Mucosa of gallbladder (tissue), 1 donor: ENCODE measurements at places on chromosomes 3 and 15.

- peak; percentile 89 for DNase-seq
These were observed 28.4 kb downstream of the CCDC12 start for GRCh38 chr3:46947981-46948791.

- no peak for DNase-seq
These were observed 1303.7 kb upstream of the CADM2 start for GRCh38 chr3:83655083-83655482.

DNA sequence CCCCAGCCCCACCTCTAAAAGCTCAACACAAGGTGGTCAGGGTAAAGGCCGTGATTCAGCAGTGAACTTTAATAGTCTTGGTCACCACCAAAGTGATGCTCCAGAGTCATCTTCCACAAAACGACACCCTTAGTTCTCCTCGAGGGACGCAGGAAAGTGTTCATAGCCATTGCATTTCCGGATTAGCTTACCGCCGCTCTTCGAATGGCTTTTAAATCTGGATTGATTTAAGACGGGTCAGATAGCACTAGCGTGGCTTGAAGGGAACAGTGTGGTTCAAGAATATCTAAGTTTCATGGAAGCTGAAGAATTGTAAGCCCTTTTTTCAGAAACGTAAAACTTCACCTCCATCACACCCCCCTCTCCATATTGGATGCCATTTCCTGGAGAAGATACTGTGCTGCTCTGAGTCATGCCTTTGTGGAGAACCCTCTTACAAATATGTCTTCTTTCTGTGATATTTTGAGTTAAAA, 829 bp downstream of the RNF7 start:
- DNase-seq: no peak

GRCh38 chr3:40718681-40719080, 193.9 kb downstream of the ZNF621 start:
- DNase-seq: no peak

- peak; percentile 66 for DNase-seq
These were observed 124.3 kb downstream of the CHSY1 start for GRCh38 chr15:101127506-101128076.

DNA sequence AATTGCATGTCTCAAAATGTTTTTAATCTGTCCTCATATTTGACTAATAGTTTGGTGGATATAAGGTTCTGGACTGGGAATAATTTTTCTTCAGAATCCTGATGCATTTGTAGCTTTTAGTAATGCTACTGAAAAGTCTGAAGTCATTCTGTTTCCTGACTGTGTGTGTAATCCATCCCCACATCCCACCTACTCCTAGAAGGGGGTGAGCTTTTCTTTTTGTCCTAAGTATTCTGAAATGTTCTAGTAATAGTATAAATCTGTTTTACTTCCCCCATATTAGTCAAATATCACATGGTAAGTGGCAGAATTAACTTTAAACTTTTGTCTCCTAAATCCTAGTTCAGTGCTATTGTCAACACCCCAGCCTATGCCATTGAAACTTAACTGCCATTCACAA, 162.8 kb downstream of the GREM1 start:
- DNase-seq: no peak

GRCh38 chr3:73148682-73149081, 87.2 kb downstream of the EBLN2 start:
- DNase-seq: no peak

DNA sequence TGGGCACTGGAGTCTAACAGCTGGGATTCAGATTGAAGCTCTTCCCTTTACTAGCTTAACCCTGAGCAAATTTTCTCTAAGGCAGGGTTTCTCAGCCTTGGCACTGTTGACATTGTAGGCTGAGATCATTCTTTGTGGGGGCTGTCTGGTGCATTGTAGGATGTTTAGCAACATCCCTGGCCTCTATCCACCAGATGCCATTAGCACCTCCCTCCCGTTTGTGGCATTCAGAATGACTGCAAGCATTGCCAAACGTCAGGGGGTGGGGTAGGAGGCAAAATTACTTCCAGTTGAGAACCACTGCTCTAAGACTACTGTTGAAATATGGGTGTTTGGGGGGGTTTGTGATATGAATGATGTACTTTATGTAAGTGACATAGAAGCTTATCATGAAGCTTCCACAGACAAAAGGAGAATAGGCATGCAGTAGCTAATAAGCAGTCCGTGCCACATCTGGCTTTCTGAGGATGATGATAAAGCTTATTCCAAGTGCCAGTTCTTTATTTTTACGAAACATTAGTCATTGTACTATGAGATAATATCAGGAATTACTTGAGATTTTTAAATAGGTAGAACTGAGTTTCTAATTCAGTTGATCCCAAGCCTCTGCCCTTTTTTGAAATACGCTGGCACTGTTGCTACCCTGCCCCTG, 39.3 kb downstream of the NKIRAS1 start:
- no peak for DNase-seq

- no peak for DNase-seq
These were observed 139.2 kb downstream of the ATP8B4 start for GRCh38 chr15:49979705-49980382.

- DNase-seq: no peak
These were observed 470.2 kb upstream of the RASGRP1 start for GRCh38 chr15:39034816-39035215.

DNA sequence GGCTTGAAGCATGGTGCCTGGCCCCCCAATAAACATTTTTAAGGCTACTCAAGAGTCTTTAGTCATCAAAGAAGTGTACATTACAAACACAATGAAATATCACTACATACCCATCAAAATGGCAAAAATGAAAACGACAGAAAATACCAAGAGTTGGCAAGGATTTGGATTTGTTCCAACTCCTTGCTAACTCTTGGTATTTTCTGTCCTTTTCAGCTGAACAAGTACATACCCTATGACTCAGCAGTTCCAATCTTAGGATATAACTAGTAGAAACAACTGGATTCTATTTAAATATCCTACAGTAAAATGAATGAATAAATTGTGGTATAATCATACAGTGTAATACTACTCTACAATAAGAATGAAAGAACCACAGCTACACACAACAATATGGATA, 25.1 kb upstream of the GABPB1 start:
- no peak for DNase-seq
